ENCODE measurements at places on chromosomes 11 and 22.

GRCh38 chr22:44371741-44372525, 59.2 kb upstream of the SHISAL1 start:
- no peak for DNase-seq

- no peak for DNase-seq
Observed at GRCh38 chr11:64095273-64095817, 59.6 kb downstream of the FLRT1 start.

DNA sequence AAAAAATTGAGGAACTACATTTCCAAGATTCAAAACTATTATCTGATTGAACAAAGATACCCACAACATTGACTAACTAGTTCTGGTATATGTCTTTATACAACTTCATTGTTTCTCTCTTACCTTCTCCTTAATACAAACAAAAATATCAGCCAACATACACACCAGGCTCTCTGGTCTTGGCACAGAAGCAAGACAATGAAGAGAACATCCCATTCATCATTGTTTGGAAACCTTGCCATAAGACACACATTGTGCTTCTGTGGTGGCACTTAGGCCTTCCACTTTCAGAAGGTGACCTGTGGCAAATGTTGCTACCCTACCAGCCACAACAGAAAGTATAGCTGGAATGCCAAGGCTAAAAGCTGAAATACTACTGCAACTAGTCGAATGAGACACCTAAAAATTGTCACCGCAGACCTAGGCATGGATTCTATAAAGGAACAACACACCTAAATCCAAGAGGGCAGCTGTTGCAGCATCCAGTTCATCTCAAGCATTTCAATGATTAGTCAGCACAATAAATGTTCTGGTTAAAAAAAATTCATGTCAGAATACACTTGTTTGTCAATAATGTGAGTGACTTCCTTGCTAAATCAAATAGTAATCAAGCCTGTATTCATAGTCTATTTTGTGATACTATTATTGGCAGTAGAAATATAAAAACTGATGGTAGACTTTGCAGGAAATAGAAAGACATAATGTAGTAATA, 26.3 kb downstream of the MAP6 start:
- DNase-seq, result no peak

- DNase-seq, result no peak
Observed at GRCh38 chr11:32884770-32885384, 7.7 kb upstream of the QSER1 start.

- DNase-seq, result no peak
Observed at GRCh38 chr11:101885631-101886030, 29.2 kb upstream of the CEP126 start.

DNA sequence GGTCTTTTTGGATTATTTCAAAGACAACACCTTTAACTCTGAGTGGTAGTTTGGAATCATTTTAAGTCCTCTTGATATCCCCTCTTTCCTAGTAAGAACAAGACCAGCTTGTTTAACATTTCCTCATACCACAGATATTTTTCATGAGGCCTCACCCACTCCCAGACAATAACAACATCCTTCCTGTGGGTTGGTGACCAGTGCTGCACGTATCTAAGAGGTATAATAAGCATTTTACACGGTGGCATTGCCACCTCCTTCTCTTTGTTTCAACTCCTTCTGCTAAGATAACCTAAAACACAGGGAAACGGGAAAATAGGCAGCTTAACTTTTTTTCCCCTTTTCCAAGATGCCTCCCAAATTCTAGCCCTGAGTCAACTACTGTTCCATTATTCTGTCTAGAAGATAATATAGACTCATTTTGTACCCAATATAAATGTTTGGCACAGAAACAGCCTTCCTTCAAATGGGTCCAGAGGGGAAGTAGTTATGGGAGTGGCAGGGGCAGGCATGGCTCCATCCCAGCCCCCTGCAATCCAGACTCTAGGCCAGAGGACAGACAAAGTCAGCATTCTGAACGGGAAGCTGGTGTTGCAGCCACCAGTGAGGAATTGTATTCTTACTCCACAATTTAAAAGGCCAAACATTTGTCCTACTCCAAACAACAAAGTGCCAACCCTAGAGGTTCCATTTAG, 28.5 kb downstream of the MAML2 start:
- no peak for DNase-seq

GRCh38 chr11:45179686-45180178, 33.3 kb downstream of the PRDM11 start:
- no peak for DNase-seq

DNA sequence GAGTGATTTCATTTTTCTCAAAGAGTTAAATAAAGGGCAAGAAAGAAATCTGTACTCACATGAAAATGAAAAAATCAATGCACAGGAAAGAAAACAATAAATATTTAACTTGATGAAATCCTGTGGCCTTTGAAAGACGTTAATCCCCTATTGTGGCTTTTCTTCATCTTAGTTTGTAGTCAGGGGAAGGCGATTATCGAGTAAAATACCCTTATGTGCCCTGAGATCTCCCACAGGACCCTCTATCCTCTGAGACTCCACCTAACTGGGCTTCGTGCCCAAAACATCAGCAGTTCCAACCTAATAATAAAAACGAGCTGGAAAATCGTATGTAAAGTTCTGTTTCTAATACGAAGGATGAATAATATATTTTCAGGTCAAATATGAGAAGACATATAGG, 208.2 kb upstream of the ZC3H12C start:
- DNase-seq, result no peak

- DNase-seq, result no peak
Observed at GRCh38 chr11:108985945-108986279, 321.0 kb downstream of the DDX10 start.

All from activated gamma-delta T cell treated with Interleukin-2 at 50 U/mL for 16 hours (primary cell).